ENCODE measurements at places on chromosomes 16 and 17.

DNA sequence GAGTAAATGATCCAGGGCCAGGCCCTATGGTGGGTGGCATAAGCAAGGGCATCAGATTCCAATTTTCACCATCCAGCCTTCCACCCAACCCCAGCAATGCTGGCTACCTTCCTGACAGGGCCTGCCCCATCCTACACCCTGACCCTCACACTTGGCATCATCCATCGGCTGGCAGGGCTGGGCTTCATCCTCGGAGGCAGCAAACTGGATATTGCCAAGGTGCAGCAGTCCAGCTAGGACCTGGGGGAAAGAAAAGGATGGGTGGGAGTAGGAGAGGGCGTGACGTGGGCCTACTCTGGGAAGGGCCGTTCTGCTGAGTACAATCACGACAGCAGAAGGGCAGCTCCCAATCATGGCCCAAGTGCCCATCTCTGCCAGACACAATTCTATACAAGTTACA lies 23.5 kb downstream of the MYO19 start:
- no peak for DNase-seq

GRCh38 chr16:75794426-75794825 lies 68.1 kb upstream of the CPHXL start:
- no peak for DNase-seq

DNA sequence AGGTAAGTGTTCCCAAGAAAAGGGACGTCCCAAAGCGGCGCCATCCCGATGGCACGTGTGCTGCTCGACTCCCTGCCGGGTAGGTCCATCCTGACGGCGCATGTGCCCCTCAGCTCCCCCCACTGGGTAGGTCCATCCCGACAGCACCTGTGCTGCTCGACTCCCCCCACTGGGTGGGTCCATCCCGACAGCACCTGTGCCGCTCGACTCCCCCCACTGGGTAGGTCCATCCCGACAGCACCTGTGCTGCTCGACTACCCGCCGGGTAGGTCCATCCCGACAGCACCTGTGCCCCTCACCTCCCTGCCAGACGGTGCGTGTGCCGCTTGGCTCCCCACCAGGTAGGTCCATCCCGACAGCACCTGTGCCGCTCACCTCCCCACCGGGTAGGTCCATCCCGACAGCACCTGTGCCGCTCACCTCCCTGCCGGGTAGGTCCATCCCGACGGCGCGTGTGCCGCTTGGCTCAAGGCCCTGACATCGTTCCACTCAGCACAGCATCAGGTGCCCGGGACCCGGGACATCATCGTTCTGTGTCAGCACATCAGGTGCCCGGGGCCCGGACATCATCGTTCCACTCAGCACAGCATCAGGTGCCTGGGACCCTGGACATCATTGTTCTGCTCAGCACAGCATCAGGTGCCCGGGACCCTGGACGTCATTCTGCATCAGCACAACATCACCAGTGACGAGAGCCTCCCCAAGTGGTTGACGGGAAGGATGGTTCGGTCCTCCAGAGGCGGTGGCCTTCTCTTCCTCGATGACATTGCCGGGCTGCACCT lies 5.7 kb upstream of the FN3K start:
- DNase-seq: no peak

DNA sequence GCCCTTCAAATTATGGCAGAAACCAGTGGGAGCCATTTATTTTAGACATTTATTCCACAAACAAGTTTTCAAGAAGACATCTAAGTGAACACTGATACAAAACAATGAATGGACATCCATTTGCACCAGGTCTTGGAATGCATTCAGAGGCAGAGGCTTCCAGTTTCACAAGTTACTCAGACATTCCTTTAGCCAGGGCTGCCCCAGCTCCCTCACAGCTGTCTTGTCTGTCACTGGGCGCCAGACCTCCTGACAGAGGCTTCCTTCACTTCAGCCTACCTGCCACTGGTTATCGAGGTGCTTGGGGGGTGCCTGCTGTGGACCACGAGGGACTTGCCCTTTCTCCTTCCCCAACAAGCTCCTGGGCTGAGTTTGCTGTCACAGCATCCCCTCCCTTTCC lies 19.2 kb downstream of the AQP8 start:
- no peak for DNase-seq

- peak; percentile 12 for DNase-seq
Observed at GRCh38 chr17:74274709-74275340, 791 bp downstream of the DNAI2 start.

DNA sequence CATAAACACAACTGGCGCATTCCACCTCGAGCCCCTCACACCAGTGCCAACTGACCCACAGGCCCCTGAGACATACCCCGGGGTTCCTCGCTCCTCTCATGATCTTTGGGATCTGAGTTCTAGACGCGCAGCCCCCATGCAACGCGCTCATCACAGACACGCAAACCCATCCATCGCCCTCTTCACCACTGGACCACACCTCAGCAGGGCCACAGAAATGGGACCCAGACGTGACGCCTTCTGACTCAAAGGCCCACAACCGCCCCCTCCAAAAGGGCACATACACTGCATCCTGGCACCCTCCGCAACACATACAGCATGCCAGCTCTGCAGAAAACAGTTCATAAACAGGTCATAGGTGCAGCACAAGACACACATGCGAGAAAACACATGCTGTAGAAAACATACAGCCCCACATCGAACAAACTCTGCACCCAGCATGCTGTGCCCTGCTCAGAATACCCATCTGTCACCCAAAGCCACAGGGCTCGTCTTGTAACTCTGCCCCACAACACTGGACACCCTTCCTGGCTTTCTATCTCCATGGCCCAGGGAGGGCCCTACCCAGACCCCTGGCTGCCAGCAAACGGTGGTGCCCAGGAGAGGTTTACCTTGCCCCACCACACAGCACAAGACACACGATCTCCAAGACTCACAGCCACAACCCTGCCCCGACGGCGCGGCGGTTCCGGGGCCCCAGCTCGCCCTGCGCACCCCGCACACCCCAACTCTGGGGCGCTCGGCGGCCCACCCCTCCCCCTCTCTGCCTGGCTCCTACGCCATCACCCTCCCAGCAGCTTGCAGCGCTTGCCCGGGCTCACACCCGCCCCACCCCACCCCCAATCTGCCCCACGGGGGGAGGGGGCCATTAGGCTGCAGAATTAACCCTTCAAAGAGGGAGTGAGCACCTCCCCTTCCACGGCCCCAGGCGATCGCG lies 887 bp downstream of the ZBTB4 start:
- peak; percentile 84 for DNase-seq

- no peak for DNase-seq
Observed at GRCh38 chr16:60907645-60908044, 1128.6 kb downstream of the CDH8 start.

DNA sequence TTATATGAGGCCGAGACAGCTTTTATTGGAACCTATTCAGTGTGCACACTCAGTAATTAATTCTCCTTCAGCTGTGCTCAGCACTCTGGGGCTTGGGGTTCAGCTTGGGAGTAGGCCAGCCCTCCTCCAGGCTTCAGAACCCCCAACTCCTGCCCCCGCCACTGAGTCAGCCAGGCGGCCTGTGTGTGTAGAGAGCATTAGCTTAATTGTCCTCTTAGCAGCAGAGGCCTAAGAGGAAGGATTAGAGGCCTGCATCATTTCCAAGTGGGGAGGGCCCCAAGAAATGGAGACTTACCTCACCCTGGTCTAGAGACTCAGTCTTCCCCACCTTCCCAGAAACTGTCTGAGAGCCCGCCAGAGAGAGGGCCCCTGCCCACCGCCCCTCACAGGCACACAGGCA lies 772 bp downstream of the PRSS53 start:
- DNase-seq: no peak

- DNase-seq: no peak
Observed at GRCh38 chr17:47076171-47076570, 97.1 kb upstream of the RPRML start.

GRCh38 chr17:75352079-75352569 lies 53.4 kb downstream of the GRB2 start:
- DNase-seq: no peak

GRCh38 chr16:67461600-67462278 lies 19.2 kb downstream of the ATP6V0D1 start:
- DNase-seq: no peak

DNA sequence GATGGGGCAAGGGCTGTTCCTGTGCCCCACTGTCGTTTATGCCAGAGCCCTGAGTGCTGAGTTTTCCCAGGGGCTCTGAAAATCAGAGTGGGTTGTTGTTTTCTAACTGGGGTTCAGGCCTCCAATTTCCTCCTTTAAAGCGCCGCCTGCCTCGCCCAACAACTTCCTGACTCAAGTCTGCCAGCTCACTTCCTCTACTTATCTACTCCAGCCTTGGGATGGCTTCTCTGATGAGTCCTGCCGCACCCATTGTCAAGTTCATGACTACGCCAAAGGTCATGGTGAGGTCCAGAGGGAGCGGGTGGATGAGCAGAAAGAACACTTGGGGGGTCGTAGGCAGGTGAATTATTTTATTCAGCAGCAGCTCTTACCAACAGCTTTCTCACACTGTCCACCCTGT lies 104.7 kb downstream of the UTP18 start:
- peak; percentile 15 for DNase-seq

- DNase-seq: no peak
Observed at GRCh38 chr17:19298569-19299213, 61.5 kb downstream of the EPN2 start.

DNA sequence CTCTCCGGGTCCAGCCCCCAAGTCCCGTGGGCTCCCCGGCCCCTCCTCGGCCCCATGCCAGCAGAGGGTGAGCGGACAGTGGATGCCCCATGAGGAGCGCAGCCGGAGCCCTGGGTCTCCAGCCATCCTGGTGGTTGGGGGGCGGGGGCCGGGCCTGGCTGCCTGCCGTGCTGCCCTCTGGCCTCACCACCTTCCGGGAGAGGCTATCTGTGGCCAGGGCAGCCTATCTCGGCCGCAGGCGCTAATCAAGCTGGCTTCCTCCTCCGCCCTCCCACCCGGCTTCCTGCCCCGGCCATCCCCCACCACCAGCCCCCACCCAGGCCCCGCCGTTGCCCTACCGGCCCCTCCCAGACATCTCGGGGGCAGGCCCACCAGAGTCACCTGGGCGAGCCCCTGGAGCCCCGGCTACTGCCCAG lies 46.8 kb downstream of the ZFPM1 start:
- DNase-seq: no peak

GRCh38 chr16:3173892-3174617 lies 13.9 kb upstream of the OR1F1 start:
- DNase-seq: no peak

DNA sequence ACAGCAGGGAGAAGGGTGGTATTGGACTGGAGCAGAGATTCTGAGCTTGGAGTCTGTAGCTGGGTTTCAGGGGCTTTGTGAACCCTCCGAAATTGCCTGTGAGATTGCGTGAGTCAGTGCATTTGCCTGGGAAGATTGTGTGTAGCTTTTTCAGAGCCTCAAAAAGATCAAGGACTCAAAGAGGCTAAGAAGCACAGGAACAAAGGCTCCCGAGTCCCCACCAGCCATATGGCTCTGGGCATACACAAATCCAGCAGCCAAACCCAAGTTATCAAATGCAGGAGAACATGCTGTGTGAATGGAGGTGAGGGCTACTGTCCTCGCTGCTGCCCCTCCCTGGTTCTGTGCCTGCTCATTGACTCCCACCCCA lies 3.0 kb downstream of the LRRC75A start:
- no peak for DNase-seq

GRCh38 chr16:890716-891352 lies 80.0 kb downstream of the LMF1 start:
- DNase-seq: no peak

DNA sequence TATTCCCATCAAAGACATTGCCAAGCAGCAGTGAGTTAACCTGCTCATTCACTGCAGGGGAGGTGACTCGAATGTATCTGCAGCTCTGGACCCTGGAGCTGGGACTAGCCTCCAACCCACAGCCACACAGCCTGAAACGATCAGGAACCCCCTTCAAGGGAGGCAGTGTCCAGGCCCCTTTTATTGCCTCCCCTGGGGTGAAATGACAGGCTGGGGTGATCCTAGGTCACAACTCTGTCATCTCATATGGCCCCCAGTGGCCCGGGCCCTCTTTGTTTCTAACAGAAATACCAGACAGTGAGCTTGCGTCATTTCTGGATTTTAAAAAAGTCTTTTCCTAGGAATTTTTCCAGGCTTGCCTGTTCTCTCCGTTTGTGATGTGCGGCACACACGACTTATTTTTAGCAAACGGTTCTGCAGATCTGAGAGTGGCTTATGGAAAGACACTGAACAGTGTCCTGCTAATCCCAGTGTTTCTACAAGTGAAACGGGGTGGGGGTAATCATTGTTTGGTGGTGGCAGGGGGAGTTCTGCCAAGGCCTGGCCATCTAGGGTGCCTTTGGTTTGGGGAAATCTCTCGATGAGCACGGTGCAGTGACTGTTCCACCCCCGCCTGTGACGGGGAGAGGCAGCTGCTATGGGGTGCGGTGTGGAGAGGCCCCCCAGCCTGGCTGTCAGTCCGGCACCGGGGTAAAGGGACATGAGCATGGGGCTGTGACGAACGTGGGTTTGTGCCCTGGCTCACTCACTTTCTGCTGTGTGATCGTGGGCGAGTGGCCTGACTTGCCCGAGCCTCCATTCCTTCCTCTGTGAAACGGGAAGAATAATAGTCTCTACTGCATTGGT lies 27.2 kb downstream of the NAGPA start:
- DNase-seq: no peak

DNA sequence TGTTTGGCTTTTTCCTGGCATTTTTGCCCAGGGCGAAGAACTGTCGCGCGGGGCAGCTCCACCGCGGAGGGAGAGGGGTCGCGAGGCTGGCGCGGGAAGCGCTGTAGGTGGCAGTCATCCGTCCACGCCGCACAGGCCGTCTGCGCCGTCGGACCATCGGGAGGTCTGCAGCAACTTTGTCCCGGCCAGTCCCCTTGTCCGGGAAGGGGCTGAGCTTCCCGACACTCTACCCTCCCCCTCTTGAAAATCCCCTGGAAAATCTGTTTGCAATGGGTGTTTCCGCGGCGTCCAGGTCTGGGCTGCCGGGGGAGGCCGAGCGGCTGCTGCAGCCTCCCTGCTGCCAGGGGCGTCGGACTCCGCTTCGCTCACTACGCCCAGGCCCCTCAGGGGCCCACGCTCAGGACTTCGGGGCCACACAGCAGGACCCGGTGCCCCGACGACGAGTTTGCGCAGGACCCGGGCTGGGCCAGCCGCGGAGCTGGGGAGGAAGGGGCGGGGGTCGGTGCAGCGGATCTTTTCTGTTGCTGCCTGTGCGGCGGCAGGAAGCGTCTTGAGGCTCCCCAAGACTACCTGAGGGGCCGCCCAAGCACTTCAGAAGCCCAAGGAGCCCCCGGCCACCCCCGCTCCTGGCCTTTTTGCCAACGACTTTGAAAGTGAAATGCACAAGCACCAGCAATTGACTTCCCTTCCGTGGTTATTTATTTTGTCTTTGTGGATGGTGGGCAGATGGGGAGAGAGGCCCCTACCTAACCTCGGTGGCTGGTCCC lies 2.3 kb upstream of the CBX4 start:
- DNase-seq: no peak

- DNase-seq: no peak
Observed at GRCh38 chr17:83113381-83113780, 34.0 kb downstream of the METRNL start.
